CD4-positive, alpha-beta T cell treated with Interleukin-15 for 4 hours (primary cell): ENCODE measurements at places on chromosomes 3 and 15.

DNA sequence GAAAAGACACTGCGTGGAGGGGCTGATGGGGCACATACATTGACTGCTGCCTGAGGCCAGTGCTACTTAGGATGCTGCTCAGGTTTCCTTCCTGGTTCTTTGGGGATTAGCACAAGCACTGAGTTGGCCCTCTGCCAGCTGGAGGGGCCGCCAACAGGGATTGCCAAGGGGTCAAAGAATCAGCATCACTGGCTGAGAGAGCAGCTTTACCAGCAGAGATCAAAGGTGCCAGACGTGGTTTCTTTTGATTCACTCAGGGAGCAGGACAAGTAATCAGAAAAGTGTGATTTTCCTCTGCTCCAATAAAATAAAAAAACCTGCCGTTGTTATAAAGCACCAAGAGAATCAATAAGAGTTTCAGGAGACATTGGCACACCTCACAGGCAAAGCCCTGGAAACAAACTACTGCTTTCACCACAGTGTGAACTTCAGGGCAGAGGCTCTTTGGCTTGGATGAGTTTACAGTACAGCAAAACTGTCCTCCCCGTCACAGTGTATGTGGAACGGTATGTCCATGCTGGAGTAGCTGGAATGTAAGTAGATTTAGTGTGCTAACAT, 45.8 kb upstream of the FSIP1 start:
- no peak for DNase-seq

DNA sequence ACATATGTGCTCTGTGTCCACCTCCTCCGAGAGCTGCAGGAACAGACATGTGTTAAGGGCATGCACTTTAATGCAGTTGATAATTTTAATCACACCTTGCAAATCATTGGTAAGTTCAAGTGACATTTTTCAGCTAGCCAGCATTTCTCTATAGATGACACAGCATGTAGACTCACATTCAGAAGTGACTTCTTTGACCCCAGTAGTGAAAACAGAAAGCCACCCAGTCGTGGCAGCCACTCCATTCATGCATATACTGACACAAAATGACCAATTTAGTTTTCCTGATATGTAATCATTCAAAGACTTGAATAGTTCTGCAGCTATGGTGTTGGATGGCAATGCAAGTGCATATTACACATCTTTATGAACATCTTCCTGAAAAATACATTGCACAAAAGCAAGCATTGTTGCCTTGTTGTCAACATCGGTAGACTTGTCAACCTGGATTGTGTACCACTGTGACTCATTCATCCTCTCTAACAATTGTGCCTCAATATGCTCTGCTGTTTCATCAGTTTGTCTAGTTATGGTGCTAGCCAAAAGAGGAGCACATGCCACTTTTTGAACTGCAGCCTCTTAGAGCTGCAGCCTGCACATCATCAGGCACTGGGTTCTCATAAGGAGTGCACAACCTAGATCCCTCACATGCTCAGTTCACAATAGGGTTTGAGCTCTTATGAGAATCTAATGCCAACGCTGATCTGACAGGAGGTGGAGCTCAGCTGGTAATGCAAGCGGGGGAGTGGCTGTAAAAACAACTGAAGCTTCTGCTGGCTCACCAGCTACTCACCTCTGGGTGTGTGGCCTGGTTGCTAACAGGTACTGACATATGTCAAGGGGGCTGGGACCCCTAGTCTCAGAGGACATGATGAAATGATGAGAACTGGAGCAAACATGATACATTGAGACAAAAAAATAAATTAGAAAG, 622.0 kb downstream of the PYDC2 start:
- no peak for DNase-seq

DNA sequence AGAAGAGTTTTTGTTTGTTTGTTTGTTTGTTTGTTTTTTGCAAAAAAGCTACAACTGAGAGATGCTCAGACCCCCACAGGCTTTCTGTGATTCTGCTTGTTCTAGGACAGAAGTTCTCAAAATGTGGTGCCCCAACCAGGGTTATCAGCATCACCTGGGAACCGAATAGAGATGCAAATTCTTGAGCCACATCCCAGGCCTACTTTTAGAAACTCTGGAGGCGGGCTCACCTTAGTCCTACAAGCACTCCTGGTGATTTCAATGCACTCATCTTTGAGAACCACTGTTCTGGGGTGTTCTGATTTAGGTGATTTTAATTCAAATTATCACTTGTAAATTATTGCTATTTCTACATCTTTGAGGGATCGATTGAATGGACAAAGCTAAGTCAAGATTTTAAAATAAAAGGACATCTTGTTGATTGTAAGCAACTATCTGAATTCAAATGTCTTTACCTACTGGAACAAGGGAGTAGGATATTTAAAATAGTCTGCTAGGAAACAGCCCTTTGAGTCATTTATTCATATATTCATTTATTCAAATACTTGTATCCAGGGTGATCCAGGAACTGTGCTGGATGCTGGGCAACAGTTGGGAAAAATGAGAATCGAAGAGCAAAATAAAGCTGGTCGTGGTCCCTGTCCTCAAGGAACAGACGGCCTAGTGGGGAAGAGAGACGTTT, 44.7 kb upstream of the CADPS start:
- no peak for DNase-seq

GRCh38 chr15:42504631-42505030, 9.2 kb downstream of the SNAP23 start:
- no peak for DNase-seq

GRCh38 chr3:77267589-77267988, 227.7 kb downstream of the ROBO2 start:
- no peak for DNase-seq
